Activated CD8-positive, alpha-beta T cell treated with anti-CD3 and anti-CD28 coated beads for 36 hours (primary cell): ENCODE measurements at places on chromosomes 7 and 10.
A peak's percentile ranks its signal among the peaks of the same experiment; 100 is the strongest.

DNA sequence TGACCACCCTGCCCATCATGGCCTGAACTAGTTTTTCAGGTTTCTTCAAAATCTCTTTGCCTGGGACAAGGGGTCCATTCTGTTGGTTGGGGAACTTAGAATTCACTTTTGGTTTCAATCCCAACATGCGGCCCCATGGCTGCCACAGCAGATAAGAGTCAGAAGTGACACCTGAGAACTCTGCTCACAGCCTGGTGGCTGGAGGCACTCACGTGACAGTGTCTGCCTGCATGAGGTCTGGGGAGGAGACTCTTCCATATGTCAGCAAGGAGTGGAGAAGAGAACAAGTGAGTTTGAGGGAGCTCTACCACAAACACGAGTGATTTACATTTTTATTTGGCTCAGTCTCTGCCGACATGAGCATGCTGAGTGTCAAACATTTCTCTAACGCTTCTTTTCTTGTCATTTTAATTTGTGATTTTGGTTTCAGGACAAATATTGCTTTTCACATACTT is 370.4 kb downstream of the TNS3 start:
- no peak for DNase-seq

DNA sequence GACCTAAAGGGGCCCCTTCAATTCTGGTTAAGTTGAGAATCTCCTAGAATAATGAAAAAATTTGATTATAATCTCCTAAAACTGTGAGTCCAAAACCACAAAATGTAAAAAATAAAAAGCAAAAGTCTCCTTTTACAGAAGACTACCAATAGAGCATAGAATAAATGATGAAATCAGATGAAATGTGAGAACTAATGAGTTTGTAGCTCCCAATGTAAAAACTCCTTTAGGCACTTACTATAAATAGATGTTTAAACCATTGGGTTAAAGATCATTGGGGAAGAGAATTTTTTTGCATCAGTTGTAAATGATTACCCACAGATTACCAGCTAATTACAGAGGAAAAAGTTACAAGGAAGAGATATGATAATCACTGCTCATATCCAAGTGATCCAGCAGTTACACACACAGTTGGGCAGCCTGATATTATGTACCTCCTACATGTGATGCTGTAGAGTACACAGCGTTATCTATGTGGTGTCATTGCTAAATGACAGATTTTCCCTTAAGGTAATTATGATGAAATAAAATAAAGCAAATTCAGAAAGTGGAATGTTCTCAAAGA is 282.7 kb upstream of the SEMA3D start:
- no peak for DNase-seq

DNA sequence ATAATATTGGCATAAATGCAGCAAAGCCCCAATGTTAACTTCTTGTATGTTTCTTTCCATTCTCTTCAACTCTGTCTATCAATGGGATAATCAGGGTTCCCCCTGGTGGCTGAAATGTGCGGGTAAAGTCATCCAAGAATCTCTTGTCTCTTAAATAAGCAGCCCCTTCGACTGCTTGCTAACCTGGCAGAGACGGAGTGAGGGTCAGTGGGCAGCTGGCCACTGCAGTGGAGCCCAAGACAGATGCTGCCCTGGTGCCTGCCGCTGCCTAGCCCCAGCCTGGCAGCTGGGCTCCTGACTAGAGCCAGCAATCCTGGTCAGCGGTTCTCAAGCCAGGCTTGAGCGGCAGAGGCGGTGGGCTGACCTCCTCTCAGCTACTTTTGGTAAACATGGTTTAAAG is 248.9 kb downstream of the COBL start:
- peak; percentile 75 for DNase-seq

- DNase-seq, result no peak
Observed at GRCh38 chr7:70142247-70142932, 544.1 kb downstream of the AUTS2 start.

DNA sequence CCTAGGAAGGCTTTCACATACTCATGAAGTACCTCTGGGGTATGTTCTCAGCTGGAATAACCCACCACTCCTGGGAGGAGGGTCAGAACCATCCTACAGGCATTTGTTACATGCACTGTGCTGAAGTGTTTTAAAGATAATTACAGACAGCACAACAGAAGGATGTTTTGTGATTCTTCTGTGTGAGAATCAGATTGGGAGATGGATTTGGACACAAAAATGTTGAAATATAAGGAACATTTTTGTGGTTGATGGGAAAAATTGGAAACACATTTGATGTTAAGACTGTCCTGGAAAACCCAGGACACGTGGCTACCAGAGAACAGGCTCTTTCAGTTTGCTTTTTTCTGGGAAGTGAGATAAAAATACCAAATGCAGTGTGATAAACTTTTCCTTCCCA is 61.4 kb downstream of the BICC1 start:
- DNase-seq, result no peak

GRCh38 chr7:156764766-156765165 is 124.2 kb downstream of the RNF32 start:
- DNase-seq, result no peak

DNA sequence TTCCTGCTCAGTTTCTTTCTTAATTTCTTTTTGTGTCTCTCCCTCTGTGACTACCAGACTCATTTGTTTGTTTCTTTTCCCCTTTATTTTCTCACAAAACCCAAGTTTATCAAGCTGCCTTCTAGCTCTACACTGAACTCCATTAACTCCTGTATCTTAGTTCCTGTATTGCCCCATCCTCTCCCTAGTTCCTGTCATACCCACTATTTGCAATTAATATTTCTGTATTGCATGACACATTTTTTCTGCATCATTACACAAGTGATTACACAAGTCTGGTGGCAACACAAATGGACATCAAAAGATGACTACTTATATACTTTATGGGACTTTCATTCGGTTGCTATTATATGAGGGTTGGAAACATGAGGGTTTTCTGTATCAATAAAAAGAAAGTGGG is 26.9 kb upstream of the OR9A4 start:
- DNase-seq, result no peak
